ENCODE measurements at places on chromosomes 11 and 22.
A peak's percentile ranks its signal among the peaks of the same experiment; 100 is the strongest.

DNA sequence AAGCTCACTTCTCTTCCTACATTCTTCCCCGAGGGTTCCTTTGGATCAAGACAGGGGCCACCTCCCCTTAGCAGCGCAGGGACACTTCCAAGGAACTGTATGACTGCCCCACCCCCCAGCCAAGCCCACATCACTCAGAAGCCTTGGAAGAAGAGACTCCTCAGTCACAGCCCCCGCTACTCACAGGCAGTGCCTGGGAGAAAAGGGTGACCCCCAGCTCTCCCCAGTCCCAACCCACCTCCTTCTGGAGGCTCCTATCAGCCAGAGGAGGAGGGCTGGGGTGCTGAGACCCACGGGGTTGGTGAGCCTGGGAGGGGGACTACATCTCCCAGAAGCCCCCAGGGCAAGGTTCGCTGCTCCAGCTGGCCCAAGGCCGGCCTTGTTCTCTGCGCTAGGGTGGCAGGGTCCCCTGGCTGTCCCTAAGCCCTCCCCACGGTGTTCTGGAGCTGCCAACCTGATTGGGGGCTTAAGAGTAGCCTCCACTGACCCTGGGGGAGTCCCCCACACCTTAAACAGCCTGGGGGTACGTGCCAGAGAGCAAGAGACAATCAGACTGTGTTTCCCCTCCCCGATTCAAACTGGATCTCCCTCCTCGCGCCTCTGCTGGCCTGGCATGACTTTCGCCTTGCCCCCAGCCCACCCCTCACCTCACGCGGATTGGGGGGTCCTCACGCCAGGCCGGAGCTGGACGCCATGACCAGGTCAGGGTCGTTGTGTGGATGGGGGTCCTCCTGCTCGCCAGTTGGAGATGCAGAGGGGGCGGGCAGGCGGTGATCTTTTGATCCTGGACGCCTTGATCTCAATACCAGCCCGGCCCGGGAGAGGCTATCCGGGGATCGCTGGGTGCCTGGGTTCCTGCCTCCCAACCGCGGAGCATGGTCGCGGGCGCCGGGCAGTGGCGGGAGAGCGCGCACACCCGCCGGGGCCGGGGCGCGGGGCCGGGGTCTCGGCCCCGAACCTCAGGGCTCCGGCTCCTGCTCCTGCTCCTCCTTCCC lies 838 bp downstream of the BCL9L start:
- DNase-seq, result no peak

GRCh38 chr11:2204361-2205213 lies 33.0 kb upstream of the TH start:
- DNase-seq, result no peak

DNA sequence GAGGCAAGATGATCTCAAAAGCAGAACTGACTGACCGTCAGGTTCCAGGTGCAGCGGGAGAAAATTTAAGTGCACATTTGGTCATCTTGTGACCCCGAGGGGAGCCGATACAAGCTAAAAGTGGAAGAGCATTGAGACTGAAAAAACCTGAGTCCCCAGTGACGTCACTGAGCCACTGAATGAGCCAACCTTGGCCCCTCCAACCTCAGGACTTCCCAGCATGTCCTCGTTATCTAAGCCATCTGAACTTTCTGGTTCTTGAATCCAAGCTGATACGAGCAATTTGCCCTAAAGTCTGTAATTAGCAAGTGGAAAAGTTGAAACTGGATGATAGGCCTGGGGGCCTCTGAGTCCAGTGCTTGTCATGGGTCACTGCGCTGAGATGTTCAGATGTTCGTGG lies 51.1 kb upstream of the ISX start:
- DNase-seq, result no peak

DNA sequence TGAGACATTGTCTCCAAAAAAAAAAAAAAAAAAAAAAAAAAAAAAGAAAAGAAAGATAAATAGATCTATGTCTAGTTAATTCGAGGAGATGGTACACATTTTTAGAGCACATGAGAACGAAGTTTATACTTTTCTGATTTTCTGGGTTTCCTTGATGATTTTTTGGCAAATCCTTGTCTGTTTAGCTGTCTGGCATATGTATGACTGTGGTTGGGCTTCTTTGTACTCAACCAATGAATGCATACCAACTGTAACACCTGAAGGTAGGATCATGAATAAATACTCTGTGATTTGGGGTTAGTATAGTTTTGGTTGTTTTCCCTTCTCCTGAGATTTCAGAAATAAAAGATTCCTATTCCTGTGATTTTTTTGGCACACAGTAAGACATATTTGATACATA lies 63.1 kb downstream of the ARHGEF12 start:
- DNase-seq, result no peak

DNA sequence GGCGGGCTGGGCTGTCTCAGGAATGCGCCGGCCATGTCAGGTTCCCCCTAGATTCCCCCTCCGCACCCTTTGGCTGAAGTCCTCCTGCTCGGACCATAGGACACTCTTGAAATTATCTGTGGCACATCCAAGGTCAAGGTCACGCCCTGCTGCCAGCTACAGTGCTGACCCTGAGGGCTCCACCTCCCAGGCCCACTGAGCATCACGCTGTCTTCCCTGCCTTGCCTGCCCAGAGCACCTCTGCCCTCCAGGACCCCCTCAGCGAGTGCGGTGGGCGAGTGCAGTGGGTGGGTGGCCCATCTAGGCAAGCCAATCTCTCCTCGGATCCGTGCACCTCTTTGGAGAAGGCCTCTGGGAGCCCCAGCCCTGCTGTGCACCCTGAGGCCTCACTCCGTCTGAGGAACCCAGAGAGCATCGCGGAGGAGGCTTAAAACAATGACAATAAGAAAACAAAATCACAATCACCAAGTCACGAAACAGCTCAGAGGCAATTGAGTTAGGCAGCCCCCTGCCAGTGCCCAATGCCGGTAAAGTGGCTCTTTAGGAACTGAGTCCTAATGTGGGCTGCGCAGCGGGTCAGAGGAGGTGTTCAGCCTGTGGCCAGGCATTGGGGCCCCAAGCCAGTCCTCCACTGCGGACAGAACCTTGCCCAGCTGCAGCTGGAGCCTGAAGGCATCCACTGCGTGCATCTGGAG lies 26.5 kb upstream of the CCDC188 start:
- DNase-seq, result no peak

DNA sequence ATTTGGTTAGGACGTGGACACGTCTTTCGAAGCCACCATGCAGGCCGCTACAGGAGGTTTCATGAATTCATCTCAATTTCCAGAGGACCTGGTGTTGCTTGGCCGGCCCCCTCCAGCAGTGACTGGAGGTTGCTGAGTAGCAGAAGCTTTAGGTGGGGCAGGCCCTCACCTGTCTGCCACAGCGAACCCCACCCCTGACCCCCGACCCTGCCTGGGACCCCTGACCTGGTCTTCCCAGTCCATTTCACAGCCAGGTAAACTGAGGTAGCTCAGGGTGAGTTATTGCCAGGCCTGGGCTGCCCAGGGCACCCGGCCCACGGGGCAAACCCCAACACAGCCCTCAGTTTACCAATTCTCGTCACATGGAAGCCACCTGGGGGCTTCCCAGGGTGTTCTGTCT lies 39.1 kb upstream of the SMIM38 start:
- no peak for DNase-seq

- DNase-seq, result no peak
These were observed 42.5 kb upstream of the SLC5A12 start for GRCh38 chr11:26764315-26764714.

- DNase-seq, result no peak
These were observed 297.0 kb downstream of the CTTN start for GRCh38 chr11:70695086-70695960.

GRCh38 chr11:11895672-11896071 lies 53.9 kb downstream of the USP47 start:
- no peak for DNase-seq

DNA sequence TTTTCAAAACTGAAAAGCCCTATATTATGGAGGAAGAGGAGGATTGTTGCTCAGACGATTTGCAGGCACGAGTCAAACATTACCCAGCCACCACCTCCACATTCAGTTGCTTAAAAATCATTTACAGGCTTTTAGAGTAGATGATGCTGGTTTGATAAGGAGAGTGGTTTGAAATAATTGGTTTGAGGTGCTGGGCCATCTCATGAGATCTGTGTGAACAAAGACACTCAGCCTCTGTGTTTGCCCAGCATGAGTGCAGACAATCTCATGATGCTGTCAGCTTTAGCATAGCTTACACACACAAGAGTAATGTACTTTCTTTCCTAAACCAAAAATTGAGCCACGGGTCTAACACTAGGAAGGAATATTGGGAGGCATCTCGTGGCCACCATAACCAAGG lies 4.3 kb downstream of the SLC43A3 start:
- DNase-seq, result no peak

- no peak for DNase-seq
These were observed 5.4 kb downstream of the PLXNB2 start for GRCh38 chr22:50302041-50302541.

DNA sequence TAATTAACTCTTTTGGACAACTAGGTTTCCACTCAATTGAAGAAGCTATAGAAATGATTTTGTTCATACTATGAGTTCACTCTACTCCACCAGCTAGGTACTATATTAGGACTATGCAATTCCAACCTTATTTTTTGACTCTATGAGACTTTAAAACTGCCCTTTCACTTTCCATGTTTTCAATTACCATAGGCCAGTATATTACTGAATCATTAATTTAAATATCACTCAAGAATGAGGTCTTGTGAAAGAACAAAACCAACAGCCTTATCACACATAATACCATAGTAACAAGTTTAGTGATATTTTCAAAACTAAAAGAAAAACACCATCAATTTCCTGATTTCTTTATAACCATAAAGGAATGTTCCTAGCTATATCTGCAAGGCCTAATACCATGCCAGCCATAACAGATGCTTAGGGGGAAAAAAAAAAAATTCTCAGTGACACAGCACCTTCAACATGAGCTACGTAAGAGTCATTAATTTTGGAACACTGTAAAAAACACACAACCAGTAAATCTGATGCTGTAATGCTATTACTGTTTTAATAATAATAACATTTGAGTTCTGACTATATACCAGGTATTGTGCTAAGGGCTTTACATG lies 6.1 kb downstream of the DCUN1D5 start:
- DNase-seq, result no peak

DNA sequence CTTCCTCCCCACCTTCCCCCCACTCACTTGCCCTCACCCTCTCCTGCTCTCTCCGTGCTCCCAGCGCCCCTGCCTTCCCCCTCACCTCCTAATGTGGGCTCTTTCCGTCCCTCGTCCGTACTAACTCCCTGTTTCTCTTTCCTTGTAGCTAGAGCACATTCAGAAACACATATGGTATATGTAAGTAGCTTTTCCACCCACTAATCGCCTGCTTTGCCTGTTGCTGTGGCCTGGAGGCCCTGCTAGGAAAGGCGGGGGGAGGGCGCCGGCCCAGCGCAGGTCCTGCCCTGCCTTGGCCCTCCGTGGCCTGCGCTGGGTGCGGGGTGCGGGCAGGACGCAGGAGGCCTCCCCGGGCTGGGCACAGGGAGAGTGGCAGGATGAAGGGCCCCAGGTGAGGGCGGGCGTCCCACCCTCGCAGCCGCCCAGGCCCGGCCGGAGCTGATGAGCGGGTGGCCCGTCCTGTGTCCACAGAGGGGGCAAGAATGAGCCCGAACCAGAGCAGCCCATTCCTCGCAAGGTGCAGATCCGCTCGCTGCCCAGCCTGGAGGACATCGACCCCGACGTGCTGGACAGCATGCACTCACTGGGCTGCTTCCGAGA lies 41.7 kb downstream of the MOB2 start:
- no peak for DNase-seq

DNA sequence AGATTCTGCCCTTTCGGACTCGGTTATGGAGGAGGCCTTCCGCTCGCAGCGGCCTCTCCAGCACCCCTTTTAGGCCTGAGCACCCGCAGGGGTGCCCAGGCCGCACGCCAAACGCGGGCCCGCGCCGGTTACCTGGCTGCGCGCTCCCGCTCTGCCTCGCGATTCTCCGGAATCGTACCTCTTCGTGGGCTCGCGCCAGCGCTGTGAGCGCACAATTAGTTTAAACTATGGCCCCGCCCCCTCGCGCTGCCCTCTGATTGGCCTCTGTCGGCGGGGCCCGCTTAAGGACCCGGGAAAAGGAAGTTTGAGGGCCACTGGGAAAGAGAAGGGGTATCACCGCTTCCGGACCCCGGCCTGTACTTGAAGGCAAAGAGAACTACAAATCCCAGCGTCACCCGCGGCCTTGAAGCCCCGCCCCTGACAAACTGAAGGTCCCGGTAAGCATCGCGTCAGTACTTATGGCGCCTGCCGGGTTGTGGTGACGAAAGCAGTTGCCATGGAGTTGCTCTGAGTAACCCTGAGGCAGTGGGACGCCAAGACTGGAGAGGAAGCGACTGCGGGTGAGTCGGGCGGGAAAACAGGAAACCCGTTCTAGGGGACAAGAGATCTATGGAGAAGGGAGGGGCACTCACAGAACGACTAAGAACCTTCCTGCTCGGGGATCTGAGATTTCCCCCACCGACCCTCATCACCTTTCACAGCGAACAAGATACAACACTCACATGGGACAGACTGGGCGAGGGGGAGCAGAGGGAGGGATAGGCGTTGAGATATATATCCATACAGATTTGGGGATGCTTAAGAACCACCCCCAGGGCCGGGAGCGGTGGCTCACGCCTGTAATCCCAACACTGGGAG lies at the start of the genes LRRC51 and NUMA1:
Gene LRRC51 (plus strand): TSS at position 525 of the 858 bp plus-strand sequence. CDS start 8,234 bp downstream, outside the sequence.
Gene NUMA1 (minus strand): TSS at position 217 of the 858 bp plus-strand sequence. CDS start 44,599 bp downstream, outside the sequence.
- DNase-seq, result peak; percentile 100

GRCh38 chr11:65826984-65827735 lies 6.6 kb upstream of the SNX32 start:
- DNase-seq, result no peak

- no peak for DNase-seq
These were observed 81.5 kb downstream of the SIK3 start for GRCh38 chr11:117016747-117017146.

DNA sequence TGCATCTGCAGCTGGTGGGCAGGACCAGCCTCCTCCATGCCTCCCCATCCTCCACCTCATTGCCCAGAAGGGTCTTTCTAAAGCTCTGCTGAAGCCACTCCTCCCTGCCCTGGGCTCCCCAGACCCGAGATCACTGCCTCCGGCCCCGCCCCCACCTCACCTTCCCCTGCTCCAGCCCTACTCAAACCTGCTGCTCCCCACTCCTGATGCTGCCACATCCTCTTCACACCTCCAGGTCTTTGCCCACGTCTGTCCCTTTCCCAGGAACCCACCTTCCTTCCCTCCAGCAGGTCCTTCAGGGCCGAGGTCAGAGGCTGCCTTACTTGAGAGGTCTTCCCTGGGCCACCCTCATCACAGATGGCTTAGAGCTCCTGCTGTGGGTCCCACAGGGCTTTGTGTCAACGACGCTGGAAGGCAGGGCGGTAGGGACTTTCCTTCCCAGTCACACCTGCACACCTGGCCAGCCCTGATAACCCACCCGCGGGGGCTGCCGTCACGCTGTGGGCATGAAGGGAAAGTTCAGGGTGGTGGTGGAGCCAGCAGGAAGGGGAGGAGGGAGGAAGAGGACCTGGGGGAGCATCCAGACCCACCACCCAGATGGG lies 11.9 kb downstream of the WNT7B start:
- DNase-seq, result no peak

Data from AML-193 (cell line).